Right renal cortex interstitium (tissue), 3 donors: ENCODE measurements at places on chromosomes 7 and 10.

- no peak for DNase-seq
These were observed 185.2 kb upstream of the DGKB start for GRCh38 chr7:15087771-15088170.

DNA sequence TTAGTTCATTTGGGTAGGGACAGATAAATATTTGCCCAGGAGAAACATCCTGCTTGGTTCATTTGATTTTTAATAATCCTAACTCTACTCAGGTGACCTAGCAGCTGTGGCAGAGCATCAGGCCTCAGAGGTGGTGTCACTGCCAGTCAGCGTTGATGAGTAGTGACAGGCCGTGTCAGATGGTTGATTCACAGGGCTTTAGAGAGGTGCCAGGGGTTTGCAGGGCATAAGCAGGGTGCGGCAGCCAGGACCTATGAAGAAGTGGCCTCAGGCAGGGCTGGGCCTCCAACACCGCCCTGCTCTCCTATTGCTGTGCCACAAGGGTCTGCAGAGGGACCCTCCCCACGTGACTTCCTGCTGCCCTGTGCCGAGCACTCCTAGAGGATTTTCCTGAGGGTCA is 128.1 kb downstream of the HECW1 start:
- no peak for DNase-seq

DNA sequence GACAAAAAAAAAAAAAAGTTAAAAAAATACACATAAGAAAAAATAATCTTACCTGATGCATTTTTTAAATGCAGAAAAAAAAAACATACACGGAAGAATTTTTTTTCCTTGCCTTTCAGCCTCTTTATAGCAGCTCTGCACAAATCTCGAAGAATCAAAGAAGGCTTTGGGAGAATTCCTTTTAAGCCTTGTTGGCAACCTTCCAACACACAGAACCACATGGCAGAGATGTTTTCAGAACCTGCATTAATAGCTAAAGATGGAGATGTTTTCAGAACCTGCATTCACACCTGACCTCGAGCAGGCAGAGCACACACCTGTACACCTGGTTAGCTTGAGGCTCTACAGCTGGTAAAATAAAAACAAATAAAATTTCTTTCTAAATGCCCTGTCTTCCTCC is 65.6 kb downstream of the DOCK4 start:
- no peak for DNase-seq

DNA sequence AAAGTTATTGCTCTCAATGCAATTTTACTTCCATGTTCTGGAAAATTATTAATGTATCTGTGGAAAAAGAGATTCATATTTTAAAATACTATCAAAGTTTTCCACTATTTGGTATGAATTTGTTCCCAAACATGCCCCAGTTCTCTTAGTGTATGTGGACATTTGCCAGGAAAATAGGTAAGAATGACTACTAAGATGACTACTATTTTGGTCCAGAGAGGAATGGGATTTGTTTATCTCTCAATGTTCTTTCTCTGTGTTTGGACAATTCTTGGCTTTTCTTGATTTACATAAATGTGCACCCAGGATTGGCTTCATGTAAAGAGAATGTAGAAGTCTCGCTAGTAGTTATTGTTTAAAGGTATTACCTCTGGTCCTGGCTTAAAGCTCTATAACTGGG is 60.3 kb upstream of the POT1 start:
- no peak for DNase-seq

DNA sequence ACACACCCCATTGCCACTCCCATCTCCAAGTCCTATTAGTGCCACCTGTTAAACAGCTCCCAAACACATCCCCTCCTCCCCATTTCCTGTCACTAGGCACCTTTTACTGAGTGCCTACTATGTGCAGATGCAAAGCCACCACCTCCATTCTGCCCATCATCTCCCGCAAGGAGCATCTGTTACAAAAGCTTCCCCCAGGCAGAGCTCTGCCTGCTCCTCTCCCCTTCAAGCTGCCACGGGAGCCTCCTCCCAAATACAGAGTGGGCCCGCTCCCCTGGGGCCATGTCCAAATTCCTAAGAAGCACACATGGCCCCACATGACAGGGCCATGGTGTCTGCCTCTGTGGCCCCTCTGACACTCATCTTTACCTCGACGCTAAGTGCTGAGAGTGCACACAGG is 149.7 kb downstream of the OAT start:
- DNase-seq = no peak

DNA sequence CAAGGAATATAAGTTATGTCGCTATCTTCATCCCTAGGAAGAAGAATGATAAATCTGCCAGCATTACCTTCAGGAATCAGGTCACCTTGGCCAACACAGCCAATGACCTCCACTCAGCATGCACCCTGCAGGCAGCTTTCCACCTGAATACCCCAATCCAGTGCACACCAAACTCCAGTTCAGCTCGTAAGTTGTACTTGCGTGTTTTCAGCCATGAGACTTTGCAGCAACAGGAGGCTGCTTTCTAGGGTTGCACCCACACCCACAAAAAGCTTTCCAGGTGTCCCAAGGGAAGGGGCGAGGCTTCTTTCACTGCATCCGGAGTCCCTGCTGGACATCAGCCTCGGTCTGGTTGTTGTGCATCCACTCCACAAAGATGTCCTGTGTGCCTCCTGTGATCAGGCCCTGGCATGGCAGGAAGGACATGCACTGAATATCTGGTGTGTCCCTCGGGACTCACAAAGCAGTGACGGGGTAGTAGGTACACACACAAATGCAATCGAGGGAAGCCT is 282.9 kb downstream of the GRID1 start:
- DNase-seq = no peak

GRCh38 chr7:131188367-131189339 is 139.0 kb upstream of the MKLN1 start:
- no peak for DNase-seq

DNA sequence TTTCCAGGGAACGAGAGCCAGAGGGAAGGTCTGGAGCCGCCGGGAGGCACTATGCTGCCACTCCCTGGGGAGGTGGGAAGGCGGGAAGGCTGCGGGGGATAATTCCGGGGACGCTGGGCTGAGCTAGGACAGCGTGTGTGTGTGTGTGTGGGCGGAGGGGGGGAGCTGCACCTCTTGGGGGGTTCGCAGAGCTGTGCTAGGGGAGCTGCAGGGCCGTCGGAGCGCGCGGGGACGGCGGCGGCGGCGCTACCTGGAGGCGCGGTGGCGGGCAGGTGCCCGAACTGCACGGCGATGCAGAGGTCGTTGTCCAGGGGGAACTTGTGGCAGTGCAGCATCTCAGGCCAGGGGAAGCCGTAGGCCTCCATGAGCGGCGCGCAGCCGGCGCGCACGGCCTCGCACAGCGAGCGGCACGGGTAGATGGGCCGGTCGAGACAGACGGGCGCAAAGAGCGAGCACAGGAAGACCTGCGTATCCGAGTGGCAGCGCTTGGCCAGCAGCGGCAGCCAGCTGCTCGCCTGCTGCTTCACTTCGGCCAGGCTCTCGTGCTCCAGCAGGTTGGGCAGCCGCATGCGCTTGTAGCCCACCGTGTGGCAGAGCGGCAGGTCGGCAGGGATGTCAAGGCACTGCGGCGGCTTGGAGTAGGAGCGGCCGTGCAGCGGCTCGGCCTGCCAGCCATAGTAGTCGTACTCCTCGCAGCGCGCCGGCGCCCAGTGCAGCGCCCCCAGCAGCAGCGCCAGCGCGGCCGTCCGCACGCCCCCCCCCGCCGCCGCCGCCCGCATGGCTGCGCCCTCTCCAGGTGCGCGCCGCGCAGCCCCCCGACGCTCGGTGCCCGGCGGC is 526 bp downstream of the SFRP5 start:
- DNase-seq = no peak

DNA sequence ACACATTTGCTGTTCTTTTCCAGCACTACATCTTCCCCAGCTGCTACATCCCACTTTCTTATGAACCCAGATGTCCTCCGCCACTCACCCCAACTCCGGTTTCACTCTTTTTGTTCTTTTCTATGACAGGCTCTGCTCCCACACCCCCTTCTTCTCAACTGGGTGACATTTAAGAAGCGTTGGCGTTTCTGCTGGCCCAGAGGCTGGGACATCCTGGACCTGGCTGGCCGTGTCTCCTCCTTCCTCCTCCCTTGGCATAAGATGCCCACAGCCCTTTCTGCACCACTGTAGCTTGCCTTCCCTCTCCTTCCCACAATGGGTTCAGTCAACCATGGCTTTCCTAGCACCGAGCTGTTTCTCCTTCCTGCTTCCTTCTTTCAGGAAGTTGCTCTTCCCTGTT is 9.4 kb upstream of the CALML5 start:
- no peak for DNase-seq

- DNase-seq = no peak
These were observed 48.1 kb downstream of the PDLIM1 start for GRCh38 chr10:95242581-95243317.

DNA sequence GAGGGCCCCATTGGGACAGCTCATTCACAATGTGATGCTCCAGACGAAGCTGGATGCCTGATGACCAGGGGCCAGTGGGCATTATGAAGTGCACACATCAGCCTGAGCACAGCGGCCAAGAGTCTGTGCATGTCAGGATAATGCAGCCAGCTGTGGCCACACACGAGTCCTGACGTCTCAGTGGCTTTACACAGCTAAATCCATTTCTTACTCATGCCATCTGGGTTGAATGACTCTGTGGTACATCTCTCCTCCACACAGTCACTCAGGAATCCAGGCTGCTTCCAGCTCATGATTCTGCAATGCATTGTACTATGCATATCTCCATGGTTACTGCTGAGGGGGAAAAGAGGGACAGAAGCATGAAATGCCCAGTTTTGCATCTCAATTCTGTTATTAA is 123.6 kb downstream of the PRLHR start:
- DNase-seq = no peak

DNA sequence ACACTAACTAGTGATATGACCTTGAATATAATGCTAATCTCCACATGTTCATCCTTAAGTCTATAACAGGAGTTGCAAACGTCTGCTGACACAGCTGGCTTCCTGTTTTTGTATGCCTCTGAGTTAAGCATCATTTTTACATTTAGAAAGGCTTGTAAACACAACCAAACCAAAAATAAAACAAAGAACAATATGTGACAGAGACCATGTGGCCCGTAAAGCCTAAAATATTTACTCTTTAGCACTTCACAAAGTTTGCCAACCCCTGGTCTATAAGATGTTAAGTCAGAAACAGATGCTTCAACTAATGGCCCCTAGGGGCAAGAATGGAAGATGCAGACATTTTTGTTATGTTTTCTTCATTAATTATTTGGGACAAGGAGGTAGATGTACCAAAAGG is 109.3 kb downstream of the CPEB3 start:
- DNase-seq = no peak

GRCh38 chr7:142827951-142828500 is 26.9 kb upstream of the EPHB6 start:
- no peak for DNase-seq

DNA sequence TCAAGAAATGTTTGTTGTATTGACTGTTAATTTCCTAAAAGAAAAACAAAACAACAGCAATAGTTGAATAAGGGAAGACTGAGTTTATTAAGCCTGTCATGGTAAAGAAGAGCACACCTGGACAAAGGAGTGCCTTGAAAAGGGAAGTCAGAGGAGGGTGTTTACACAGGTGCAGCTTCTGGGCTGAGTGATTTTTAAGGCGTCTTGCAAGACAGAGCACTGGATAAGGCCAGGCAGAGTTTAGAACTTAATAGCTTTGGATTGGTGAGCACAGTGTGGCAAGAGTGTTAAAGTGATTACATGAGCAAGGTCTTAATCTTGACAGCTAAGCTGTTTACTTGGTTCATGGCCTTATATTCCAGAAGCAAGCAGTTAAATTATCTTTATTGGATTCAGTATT is 423.2 kb downstream of the CNTNAP2 start:
- DNase-seq = peak; percentile 19

DNA sequence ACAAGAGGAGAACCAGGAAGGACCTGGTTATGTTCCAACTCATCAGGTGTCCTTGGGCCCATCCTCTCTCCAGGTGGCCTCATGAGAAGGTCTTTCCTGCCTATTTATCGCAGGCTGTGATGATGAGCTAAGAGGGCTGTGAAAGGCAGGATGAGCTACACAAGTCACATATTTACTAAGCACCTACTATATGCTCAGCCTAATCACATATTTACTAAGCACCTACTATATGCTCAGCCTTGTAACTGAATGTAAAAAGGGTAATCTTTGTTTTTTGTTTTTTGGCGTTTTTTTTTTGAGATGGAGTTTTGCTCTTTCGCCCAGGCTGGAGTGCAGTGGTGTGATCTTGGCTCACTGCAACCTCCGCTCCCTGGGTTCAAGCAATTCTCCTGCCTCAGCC is 44.2 kb upstream of the NPFFR1 start:
- no peak for DNase-seq

DNA sequence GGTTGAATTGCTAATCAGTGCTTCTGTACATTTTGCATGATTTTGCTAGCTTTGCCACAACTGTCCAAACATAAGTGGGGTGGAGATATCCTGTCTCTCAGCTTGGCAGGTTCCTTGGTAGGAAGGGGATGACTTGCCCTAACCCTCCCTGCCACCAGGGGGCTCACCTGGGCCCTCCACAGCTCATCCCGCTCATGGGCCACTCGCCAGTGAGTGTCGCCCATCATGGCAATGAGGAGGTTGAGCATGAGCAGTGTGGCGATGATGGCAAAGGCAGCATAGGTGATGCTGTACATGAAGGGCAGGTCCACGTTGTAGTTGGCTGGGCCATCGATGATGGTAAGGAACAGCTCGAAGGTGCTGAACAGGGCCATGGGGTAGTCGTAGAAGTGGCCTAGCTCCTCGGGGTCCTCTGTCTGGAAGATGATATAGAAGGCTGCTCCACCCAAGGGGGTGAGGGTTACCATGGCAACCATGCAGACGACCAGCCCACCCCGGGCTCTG is 12.2 kb downstream of the TRPV6 start:
- no peak for DNase-seq

- no peak for DNase-seq
These were observed 68.5 kb upstream of the NFKB2 start for GRCh38 chr10:102327002-102327401.

DNA sequence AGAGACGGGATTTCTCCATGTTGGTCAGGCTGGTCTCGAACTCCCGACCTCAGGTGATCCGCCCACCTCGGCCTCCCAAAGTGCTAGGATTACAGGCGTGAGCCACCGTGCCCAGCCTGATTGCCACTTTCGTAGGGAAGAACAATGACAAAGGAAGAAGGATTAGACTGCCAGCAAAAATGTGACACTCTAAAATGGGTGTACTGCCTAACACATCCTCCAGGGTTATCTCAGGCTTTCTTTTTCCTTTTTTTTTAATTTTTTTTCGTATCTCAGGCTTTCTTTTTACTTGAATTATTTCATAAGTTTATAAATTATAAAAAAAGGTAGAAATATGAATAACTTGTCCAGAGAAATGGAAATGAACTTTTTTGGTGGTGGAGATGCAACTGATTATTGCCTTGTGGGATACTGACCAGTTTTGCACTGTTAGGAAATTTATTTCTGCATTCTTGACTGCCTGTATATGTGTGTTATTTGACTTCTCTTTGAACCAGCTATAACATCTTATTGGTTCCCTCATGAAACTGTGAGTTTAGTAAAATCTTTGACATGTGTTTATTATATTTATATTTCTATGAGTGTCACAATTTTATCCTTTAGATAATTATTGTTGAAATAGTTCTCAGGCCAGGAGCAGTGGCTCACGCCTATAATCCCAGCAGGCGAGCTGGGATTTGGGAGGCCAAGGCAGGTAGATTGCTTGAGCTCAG is 56.8 kb downstream of the XRCC2 start:
- DNase-seq = no peak

- DNase-seq = no peak
These were observed 153.4 kb downstream of the SORCS1 start for GRCh38 chr10:107011105-107011504.

- DNase-seq = no peak
These were observed 438.1 kb downstream of the MDFIC start for GRCh38 chr7:115359955-115360354.

- DNase-seq = peak; percentile 70
These were observed at the start of gene STK32C for GRCh38 chr10:132307823-132308586. STK32C (minus strand) TSS chr10:132307950; CDS start chr10:132307833, 117 bp downstream.

GRCh38 chr10:3774814-3775695 is 10.0 kb downstream of the KLF6 start:
- no peak for DNase-seq
